ENCODE measurements at places on chromosomes 12 and 14.

DNA sequence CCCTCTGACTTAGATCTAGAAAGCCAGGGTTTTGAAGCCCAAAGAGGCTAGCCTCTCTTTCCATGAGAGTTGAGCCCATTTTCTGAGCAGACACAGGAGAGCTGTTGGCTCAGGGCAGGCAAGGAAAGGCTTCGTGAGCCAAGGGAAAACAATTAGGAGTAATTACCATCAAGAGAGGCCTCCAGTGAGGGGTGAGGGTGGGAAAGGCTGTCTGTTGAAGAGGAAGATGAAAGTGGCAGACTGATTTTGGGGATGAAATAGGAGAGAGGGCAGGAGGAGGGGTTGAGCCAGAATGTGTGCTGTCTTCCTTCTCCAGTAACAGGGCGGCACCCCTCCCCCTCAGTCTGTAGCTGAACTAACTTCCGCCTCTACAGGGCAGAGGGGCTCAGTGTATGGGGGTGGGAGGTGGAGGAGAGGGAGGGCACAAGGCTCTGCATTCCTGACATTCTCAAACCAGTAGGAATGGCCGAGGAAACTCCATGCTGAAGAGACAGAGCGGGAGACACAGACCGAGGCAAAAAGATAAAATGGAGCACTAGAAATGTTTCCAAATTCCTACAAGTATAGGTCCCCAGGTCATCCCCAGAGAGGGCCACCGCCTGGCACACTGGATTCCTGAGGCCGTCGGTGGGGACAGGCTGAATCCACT is 33.1 kb upstream of the COL2A1 start:
- DNase-seq: no peak

GRCh38 chr12:125225641-125226040 is 160.4 kb downstream of the AACS start:
- DNase-seq: no peak

- no peak for DNase-seq
These were observed 56.5 kb upstream of the PPFIA2 start for GRCh38 chr12:81815611-81816010.

GRCh38 chr12:57475271-57476161 is 4.2 kb downstream of the ARHGAP9 start:
- no peak for DNase-seq

DNA sequence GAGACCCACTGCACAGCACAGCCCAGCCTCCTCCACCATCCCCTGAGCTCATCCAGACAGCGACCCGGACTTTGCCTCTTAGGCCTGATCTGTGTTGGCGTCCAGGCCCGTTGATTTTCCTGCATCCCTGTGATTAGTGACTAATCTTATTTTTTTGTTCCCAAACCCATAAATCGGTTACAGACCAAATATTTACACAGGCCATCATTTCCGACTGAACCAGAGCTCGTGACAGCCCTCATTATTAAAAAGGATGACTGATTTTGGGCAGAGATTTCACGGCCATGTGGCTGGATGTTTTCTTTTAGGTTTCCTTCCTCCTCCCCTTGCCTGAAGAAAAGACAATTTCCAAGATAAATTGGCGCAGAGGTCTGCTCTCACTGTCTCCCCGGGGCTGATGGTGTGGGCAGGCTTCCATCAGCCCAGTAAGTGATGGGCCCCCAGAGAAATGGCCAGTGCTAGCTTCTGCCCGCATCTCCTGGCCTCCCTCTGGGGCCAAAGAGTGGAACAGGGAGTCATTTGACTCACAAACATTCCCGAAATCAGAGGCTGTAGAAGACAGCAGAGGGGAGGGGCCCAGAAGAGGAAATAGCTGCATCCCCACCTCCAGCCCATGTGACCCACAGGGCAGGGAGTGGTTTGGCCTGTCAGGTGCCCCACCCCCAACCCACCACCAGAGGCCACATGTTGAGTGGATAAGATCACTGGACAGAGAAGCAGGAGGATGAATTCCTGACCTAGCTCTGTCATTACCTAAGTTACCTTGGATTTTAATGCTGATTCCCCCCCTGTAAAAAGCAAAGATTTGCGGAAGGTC is 283.5 kb downstream of the KSR2 start:
- DNase-seq: no peak

DNA sequence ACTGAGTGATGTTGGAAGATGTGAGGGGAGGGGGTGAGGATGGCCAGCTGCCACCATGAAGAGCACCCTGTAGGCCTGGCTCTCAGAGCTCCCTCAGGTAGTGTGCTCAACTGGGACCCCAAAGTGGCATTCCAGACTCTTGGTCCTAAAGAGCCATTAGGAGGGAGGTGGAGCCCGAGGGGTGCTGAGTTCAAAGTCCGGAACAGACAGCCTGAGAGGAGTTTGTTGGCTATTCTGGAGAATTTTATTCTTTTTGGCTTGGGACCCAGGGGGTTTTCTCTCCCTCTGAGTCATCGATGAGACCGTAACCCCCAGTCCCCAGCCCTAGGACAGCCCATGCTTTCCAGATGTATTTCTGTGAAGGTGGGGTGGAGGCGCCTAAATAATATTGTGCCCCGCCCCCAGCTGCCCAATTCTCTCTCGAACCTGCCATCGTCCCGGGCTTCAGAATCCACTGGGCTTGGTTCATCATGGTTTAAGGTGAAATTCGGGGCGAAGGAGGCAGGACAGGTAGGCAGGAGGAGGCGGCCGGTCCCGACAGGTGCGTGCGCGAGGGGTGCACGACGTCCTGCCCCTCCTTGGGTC is 690 bp upstream of the RBP5 start:
- peak; percentile 15 for DNase-seq

DNA sequence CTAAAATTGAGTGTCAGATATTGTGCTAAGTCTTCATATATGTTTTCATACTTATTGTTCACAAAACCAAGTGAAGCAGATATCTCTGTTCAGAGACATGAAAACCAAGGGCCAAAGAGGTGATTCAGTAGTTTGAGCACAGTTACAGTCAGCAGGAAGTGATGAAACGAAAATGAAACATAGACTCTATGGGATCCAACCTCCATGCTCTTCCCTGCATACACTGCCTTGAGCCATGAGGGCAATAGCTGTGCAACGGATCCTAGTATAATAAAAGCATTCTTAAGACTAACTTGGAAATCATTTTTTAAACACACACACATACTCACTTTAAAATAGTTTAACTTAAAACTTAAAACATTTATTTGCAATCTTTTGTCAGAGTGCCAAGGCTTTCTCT is 27.9 kb downstream of the ESR2 start:
- no peak for DNase-seq

DNA sequence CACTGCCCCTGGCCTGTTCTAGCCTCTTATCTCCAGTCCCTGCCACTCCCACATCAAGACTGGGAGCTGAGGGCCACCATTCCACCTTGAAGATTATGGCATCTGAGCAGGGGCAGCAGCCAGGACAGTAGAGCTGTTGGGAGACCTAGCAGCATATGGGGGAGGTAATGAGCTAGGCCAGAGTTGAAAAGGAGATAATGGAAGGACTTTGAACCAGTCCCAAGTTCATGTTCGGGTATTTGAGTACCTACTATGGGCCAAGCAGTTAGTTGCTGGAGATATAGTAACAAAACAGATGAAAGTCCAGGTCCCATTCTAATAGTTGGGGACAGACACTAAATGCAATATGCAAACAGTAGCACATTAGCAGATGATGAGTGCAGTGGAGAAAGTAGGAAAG is 151.5 kb downstream of the PLXNC1 start:
- DNase-seq: no peak

DNA sequence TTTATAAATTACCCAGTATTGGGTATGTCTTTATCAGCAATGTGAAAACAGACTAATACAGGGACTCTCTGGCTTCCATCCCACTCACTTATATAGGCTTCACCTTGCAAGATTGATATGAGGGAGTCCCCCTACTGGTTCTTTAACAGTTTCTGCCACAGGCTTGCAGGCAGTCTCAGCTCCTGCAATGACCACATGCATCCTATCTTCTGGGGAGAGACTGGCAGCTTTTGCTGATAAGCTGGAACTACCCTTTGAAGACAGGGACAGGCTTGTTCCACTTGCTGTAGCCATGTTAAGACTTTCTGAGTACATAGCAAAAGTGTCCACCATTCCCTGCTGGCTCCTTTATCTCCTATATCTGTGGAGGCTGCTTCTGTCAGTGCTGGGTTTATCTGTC is 531.7 kb upstream of the FLRT2 start:
- DNase-seq: no peak

DNA sequence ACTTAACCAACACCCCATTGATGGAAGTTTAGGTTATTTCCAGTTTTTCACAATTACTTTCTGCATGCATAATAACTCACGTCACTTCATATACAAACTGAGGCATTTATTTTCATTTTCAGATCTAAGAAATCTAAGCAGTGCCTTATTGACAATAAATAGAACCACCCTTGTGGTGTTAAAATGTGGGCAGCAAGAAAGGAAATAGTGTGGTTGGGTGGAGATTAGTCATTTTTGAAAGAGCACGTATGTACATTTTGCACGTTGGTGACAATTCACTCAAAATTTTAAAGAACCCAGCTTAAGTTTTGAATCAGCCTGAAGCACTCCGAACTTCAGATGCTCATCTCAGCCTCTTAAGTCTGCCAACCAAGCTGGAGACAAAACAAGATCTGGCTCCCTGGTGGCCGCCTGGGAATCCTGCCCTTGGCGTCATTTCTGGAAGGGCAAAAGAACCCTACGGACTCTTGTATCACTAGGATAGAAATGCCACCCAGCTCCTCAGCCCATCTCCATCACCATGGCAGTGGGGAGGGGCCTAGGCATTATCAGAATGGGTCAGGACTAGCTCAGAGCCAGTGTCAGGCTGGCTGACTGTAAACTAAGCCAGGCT is 89.5 kb upstream of the BCL2L14 start:
- DNase-seq: peak; percentile 10

DNA sequence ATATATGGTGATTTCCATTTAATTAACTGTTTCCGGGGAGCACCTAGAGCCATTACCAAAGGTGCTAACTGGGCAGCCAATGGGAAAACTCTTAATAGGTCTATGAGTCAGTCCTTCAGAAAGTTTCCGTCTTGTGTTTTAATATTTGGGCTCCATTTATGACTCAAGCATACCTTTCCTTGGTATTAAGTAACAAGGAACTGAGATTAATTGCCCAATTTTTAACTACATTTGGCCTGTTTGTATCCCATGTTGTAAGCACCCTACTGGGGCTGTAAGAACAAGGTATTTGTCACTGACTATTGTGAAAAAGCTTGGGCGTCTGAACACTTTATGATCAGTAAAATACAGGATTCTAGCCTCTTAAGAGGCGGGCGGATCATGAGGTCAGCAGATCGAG is 62.8 kb upstream of the FOXN3 start:
- DNase-seq: no peak

DNA sequence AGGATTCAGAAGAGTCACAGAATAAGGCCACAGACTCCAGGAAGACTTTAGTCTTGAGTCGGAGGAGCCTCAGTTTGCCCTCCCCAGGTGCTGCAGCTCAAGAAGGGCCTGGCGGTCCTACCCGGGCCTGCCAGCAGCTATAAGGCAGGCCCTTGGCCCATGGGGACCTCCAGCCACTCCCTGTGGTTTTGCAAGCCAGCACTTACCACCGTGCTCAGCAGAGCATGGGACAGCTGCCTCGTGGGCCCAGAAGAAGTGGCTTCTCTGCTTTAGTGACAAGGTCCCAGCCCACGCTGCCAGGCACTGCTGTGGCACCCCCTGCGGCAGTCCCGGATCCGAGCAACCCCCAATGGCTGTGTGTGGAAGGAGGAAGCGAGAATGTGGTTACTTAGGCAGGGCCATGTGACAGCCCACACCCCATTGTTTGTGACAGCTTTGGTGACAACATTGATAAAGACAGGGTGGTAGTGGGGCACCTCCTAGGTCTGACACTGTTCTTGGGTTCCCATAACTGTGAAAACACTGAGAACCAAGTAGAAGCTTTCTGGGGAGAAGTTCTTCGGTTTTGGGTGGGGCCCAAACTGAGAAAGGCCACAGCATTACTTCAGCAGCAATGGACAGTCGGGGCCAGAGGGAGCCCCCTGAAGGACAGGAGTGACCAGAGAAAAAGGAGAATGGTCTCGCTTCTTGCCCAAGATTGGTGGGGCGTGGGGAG is at the start of gene SELPLG:
Gene SELPLG, minus strand, starts transcription at position 361 of the 715 bp plus-strand sequence. CDS start 9,587 bp downstream, outside the sequence.
- DNase-seq: peak; percentile 81

DNA sequence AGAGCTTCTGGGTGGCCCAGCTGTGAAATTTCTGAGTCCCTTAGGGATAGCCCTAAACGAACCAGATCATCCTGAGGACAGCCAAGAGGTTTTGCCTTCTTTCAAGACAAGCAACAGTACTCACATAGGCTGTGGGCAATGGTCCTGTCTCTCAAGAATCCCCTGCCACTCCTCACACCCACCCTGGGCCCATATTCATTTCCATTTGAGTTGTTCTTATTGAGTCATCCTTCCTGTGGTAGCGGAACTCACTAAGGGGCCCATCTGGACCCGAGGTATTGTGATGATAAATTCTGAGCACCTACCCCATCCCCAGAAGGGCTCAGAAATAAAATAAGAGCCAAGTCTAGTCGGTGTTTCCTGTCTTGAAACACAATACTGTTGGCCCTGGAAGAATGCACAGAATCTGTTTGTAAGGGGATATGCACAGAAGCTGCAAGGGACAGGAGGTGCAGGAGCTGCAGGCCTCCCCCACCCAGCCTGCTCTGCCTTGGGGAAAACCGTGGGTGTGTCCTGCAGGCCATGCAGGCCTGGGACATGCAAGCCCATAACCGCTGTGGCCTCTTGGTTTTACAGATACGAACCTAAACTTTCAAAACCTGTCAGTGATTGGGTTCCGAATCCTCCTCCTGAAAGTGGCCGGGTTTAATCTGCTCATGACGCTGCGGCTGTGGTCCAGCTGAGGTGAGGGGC is 38.9 kb downstream of the DAD1 start:
- DNase-seq: peak; percentile 53

DNA sequence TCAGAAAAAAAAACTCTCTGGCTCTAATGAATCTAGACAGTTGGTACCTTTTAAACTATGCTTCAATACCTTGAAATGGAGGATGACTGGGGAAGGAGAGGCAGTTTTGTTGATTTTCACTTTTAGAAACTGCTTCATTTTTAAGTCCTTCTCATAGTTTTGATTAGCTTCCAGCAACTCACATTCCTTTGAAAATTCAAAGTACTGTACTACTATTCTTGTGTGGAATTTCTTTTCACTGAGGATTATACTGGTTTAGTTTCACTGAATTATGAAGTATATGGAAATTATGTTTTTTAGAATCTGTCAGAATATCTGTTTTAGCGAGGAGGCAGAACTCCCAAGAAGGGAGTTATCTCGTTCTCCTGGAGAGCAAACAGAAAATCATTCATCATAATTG is 116.3 kb downstream of the TGFB3 start:
- no peak for DNase-seq

GRCh38 chr12:131315601-131316000 is 361.9 kb downstream of the ADGRD1 start:
- no peak for DNase-seq

- no peak for DNase-seq
These were observed 4.0 kb upstream of the CCDC184 start for GRCh38 chr12:48179466-48179865.

- no peak for DNase-seq
These were observed 84.1 kb upstream of the PLEKHA5 start for GRCh38 chr12:19045426-19045825.

GRCh38 chr12:13099844-13100604 is 3.4 kb downstream of the GSG1 start:
- no peak for DNase-seq

GRCh38 chr12:112839386-112839972 is 47.9 kb downstream of the RPH3A start:
- DNase-seq: no peak
